ENCODE measurements at places on chromosomes 16 and 17. TPM values are rescaled to one million over a fixed set of nuclear protein-coding genes. Genes with fewer than 3 reads are reported as not detected.
A peak's percentile ranks its signal among the peaks of the same experiment; 100 is the strongest.

The CMTM4 gene
- total RNA-seq: 25.1 TPM

The GAN gene
- total RNA-seq: 6.4 TPM

The MYH8 gene
- not detected for total RNA-seq

The NLRC3 gene
- not detected for total RNA-seq

The CCT6B gene
- total RNA-seq: 1.3 TPM

The ZBTB4 gene
- 66.1 TPM for total RNA-seq

The KRT9 gene
- total RNA-seq: not detected

The CD300A gene
- total RNA-seq: not detected

The SMIM36 gene
- not detected for total RNA-seq

The PLCG2 gene
- total RNA-seq: 0.27 TPM

The DVL2 gene
- total RNA-seq: 27.7 TPM

The SMPD3 gene
- total RNA-seq: 0.28 TPM

The CDRT4 gene
- 2.2 TPM for total RNA-seq

The MGAT5B gene
- 2.3 TPM for total RNA-seq

- peaks cover 6% of the 10 kb centered on the region for H3K36me3 ChIP-seq
- H3K4me3 ChIP-seq: no peak overlapping the region
- H3K27ac ChIP-seq: no peak overlapping the region
- H3K4me1 ChIP-seq: peaks cover 18% of the 10 kb centered on the region
- peaks cover 3% of the 10 kb centered on the region for H3K27me3 ChIP-seq
Measured at GRCh38 chr17:14856176-14856575, 408.9 kb downstream of the PMP22 start.

DNA sequence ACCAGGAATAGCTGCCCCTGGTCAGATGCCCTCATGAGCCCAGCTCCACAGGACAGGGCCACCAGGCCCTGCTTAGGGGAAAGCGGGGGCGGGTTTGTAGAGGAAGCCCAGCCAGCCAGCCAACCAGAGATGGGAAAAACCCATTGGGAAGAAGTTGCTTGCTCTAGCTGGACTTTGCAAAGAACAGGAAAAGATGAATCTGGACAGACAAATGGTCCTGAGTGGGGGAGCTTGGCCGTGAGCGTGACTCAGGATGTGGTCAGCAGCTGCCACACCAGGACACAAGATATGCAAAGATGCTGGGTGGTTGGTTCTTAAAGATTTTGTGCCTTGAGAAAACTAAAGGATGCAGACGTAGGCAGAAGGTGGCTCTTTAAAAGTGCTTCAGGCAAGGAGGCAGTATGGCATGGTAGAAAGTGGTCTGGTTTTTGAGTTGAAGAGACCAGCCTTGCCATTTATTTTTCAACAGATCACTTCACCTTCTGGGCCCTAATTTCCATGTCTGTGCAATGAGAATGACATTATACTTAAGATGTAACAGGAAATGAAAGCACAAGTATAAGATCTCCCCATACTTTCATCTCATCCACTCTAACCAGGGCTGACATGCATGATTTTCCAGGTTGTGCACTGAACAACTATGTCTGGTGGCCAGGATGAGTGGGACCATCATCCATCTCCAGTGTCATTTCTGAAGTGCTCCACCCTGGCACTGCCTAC is 27.8 kb upstream of the HEATR6 start:
- no peaks in the 10 kb centered on the region for H3K36me3 ChIP-seq
- H3K4me3 ChIP-seq: peak overlapping the region; percentile 66
- peak; percentile 70 for DNase-seq
- H3K27ac ChIP-seq: peak overlapping the region; percentile 83
- H3K4me1 ChIP-seq: peaks cover 58% of the 10 kb centered on the region

DNA sequence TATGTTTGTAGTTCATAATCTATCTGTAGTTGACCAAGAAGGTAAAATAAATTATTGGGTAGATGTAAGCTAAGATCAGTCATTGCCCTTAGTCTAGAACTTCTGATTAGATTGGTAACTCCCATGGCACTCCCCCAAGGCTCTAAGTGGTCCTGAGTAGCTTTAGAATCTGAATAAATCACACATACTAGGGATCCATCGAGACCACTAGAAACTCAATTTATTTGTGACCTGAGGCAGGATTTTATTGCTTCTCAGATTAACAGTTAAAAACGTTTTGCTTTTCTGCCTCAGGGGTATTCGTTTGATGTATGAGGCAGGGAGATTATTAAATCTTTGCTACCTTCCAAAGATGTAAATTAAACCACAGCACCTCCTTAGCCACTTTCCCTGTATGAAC is 24.9 kb downstream of the CMTR2 start:
- no peak overlapping the region for H3K27ac ChIP-seq
- H3K4me1 ChIP-seq: no peaks in the 10 kb centered on the region
- no peaks in the 10 kb centered on the region for H3K36me3 ChIP-seq
- H3K4me3 ChIP-seq: no peak overlapping the region
- no peaks in the 10 kb centered on the region for H3K27me3 ChIP-seq

- no peak for DNase-seq
- H3K27me3 ChIP-seq: peaks cover 4% of the 10 kb centered on the region
- H3K27ac ChIP-seq: no peak overlapping the region
- peaks cover 20% of the 10 kb centered on the region for H3K36me3 ChIP-seq
- no peak overlapping the region for H3K4me3 ChIP-seq
- peaks cover 16% of the 10 kb centered on the region for H3K4me1 ChIP-seq
Measured at GRCh38 chr17:1732833-1733321, 8.4 kb downstream of the WDR81 start.

GRCh38 chr17:7043497-7044198 is at the start of gene SLC16A11:
Gene SLC16A11 (minus strand): TSS chr17:7044092. CDS start chr17:7043513, 579 bp downstream.
- H3K4me3 ChIP-seq: no peak within 1 kb of the TSS
- no peak for DNase-seq
- H3K27me3 ChIP-seq: peaks cover 21% of the 10 kb centered on the region
- H3K4me1 ChIP-seq: peaks cover 12% of the 10 kb centered on the region
- H3K36me3 ChIP-seq: no peaks in the 10 kb centered on the region

GRCh38 chr17:48519427-48519826 is 11.4 kb downstream of the HOXB1 start:
- no peak overlapping the region for H3K4me3 ChIP-seq
- no peaks in the 10 kb centered on the region for H3K4me1 ChIP-seq
- H3K27me3 ChIP-seq: peaks cover 56% of the 10 kb centered on the region
- DNase-seq: no peak

GRCh38 chr17:27810211-27810901 is 10.0 kb upstream of the NOS2 start:
- DNase-seq: no peak
- H3K4me1 ChIP-seq: peaks cover 31% of the 10 kb centered on the region
- no peaks in the 10 kb centered on the region for H3K36me3 ChIP-seq
- H3K4me3 ChIP-seq: no peak overlapping the region
- no peak overlapping the region for H3K27ac ChIP-seq
- peaks cover 20% of the 10 kb centered on the region for H3K27me3 ChIP-seq

GRCh38 chr17:37848690-37849616 is 75.3 kb upstream of the TBC1D3K start:
- H3K27me3 ChIP-seq: peaks cover 4% of the 10 kb centered on the region
- no peaks in the 10 kb centered on the region for H3K36me3 ChIP-seq
- peak overlapping the region; percentile 64 for H3K27ac ChIP-seq
- H3K4me3 ChIP-seq: no peak overlapping the region
- H3K4me1 ChIP-seq: peaks cover 17% of the 10 kb centered on the region

DNA sequence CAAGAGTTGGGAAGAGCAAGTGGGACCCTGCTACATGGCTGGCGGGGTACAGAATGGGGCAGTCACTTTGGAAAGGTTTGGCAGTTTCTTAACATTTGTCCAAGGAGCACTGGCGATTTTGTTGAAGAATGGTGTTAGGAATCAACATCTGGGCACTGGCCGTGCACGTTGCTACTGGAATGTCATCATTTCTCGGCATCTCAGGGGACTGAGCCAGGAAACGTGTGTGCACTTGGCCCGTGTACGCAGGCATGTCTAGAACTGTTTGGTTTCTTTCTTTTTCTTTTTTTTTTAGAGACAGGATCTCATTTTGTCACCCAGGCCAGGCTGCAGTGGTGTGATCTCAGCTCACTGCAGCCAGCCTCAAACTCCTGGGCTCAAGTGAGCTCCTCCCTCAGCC is 17.3 kb upstream of the FOXK2 start:
- peaks cover 9% of the 10 kb centered on the region for H3K27me3 ChIP-seq
- H3K4me1 ChIP-seq: peaks cover 16% of the 10 kb centered on the region
- DNase-seq: no peak
- no peak overlapping the region for H3K4me3 ChIP-seq
- H3K36me3 ChIP-seq: no peaks in the 10 kb centered on the region

GRCh38 chr17:28700830-28701492 is 10.7 kb downstream of the PROCA1 start:
- H3K27ac ChIP-seq: no peak overlapping the region
- H3K36me3 ChIP-seq: peaks cover 26% of the 10 kb centered on the region
- no peaks in the 10 kb centered on the region for H3K27me3 ChIP-seq
- H3K4me1 ChIP-seq: no peaks in the 10 kb centered on the region
- no peak overlapping the region for H3K4me3 ChIP-seq

GRCh38 chr17:76816590-76817135 is 51.5 kb upstream of the MGAT5B start:
- no peak overlapping the region for H3K4me3 ChIP-seq
- H3K4me1 ChIP-seq: no peaks in the 10 kb centered on the region
- no peak overlapping the region for H3K27ac ChIP-seq
- H3K36me3 ChIP-seq: no peaks in the 10 kb centered on the region
- peak; percentile 36 for DNase-seq

DNA sequence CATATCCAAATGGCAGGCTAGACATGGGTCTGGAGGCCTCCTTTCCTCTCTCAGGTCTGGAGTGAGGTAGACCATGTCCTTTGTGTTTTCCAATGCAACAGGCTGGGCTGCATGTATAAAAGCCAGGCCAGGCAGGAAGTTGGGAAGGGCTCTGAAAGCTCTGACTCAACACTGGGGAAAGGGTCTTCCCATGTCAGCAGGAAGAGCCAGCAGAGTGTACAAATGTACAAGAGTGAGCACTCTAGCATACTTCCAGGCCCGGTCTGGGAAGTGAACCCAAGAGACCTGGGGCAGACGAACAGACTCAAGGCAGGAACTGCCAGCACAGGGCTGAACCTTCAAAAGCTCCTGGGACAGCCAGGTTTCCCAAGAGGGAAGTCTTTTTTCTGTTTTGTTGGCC is 7.0 kb downstream of the ATPAF2 start:
- H3K4me1 ChIP-seq: peaks cover 20% of the 10 kb centered on the region
- DNase-seq: no peak
- H3K4me3 ChIP-seq: no peak overlapping the region
- H3K27ac ChIP-seq: peak overlapping the region; percentile 60

DNA sequence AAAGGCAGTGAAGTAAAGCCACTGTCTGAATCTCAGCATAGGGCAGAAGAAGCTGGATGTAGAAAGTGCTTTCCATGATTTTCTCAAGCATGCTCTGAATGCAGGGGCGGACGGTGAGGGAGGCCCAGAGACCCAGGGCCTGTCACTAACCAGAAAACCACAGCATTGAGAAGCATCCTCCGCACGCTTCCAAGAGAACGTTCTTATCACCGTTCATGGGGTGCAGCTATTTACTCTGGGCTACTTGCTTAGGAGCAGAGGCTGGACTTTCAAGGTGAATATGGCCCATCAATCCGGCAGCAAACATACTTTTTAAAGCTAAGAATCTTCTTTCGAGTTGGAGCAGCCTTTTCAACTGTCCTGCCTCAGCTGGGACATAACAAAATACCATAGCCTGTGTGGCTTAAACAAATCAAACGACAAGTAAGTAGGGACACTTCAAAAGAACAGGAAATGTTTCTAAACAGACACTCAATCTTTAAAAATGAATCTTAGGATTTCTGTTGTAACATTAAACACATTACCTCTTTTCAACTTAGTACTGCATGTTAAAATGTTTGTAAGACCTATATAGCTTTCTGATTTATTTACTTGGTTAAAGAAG is 46.5 kb upstream of the CDRT4 start:
- H3K4me1 ChIP-seq: peaks cover 73% of the 10 kb centered on the region
- H3K27ac ChIP-seq: peak overlapping the region; percentile 76
- H3K36me3 ChIP-seq: peaks cover 49% of the 10 kb centered on the region
- no peak overlapping the region for H3K4me3 ChIP-seq

- peaks cover 6% of the 10 kb centered on the region for H3K27me3 ChIP-seq
- peaks cover 3% of the 10 kb centered on the region for H3K4me1 ChIP-seq
- no peak overlapping the region for H3K4me3 ChIP-seq
- no peak overlapping the region for H3K27ac ChIP-seq
- H3K36me3 ChIP-seq: no peaks in the 10 kb centered on the region
Measured at GRCh38 chr17:50624321-50624934, 10.3 kb upstream of the ABCC3 start.

DNA sequence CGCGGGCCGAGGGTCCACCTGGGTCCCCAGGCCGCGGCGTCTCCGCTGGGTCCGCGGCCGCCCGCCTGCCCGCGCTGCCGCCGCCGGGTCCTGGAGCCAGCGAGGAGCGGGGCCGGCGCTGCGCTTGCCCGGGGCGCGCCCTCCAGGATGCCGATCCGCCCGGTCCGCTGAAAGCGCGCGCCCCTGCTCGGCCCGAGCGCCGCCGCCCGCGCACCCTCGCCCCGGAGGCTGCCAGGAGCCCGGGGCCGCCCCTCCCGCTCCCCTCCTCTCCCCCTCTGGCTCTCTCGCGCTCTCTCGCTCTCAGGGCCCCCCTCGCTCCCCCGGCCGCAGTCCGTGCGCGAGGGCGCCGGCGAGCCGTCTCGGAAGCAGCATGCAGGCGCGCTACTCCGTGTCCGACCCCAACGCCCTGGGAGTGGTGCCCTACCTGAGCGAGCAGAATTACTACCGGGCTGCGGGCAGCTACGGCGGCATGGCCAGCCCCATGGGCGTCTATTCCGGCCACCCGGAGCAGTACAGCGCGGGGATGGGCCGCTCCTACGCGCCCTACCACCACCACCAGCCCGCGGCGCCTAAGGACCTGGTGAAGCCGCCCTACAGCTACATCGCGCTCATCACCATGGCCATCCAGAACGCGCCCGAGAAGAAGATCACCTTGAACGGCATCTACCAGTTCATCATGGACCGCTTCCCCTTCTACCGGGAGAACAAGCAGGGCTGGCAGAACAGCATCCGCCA is 504 bp downstream of the FOXC2 start:
- H3K27me3 ChIP-seq: peaks cover 32% of the 10 kb centered on the region
- H3K36me3 ChIP-seq: peaks cover 27% of the 10 kb centered on the region
- DNase-seq: no peak
- H3K4me1 ChIP-seq: peaks cover 47% of the 10 kb centered on the region
- H3K4me3 ChIP-seq: peak overlapping the region; percentile 91

GRCh38 chr16:55297910-55298479 is 26.0 kb upstream of the IRX6 start:
- no peaks in the 10 kb centered on the region for H3K36me3 ChIP-seq
- no peak for DNase-seq
- H3K4me3 ChIP-seq: no peak overlapping the region

- DNase-seq: no peak
- H3K27me3 ChIP-seq: peaks cover 7% of the 10 kb centered on the region
- no peak overlapping the region for H3K4me3 ChIP-seq
Measured at GRCh38 chr16:77790009-77790372, 1.6 kb downstream of the VAT1L start.

GRCh38 chr17:74686761-74687160 is 26.0 kb downstream of the CD300LF start:
- no peaks in the 10 kb centered on the region for H3K4me1 ChIP-seq
- peaks cover 1% of the 10 kb centered on the region for H3K27me3 ChIP-seq
- no peaks in the 10 kb centered on the region for H3K36me3 ChIP-seq
- no peak overlapping the region for H3K4me3 ChIP-seq
- no peak for DNase-seq

- H3K27ac ChIP-seq: no peak within 1 kb of the TSS
- no peak for DNase-seq
- H3K27me3 ChIP-seq: peaks cover 48% of the 10 kb centered on the region
- H3K36me3 ChIP-seq: 0 out of 2 replicates have a peak, but pooled peaks cover 4% of the 10 kb centered on the region
Measured at GRCh38 chr17:46979147-46979863, at the start of gene RPRML. Gene RPRML (minus strand): TSS chr17:46979253. CDS start chr17:46979007, 246 bp downstream.

- H3K4me1 ChIP-seq: peaks cover 18% of the 10 kb centered on the region
- no peak overlapping the region for H3K27ac ChIP-seq
- no peak for DNase-seq
Measured at GRCh38 chr17:72565758-72566157, 444.9 kb downstream of the SOX9 start.

- H3K27ac ChIP-seq: no peak overlapping the region
- no peak overlapping the region for H3K4me3 ChIP-seq
- no peak for DNase-seq
- peaks cover 27% of the 10 kb centered on the region for H3K4me1 ChIP-seq
Measured at GRCh38 chr16:48627148-48627547, 17.2 kb upstream of the N4BP1 start.
